Mucosa of descending colon (tissue), 3 donors: ENCODE measurements at places on chromosomes 1 and 21.

DNA sequence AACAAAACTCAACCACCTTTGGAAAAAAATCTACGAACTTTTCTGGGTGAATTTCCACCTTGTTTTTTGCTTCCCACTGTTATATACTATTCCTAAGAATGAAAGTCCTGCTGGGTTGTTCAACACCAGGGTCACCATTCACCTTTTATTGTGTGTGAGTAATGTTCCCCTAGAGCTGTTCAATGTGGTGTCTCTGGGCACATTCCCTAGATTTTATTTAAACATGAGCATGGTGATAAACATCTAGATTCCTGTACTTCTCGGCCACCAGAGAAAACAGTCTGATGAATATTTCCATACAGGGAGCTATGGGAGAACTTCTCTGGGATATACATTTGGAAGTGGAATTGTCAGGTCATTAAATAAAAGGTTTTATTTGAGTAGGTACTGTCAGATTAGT, 13.0 kb downstream of the FMN2 start:
- DNase-seq, result no peak

GRCh38 chr1:150692720-150693119, 4.2 kb downstream of the GOLPH3L start:
- no peak for DNase-seq

GRCh38 chr1:193525411-193525810, 339.0 kb upstream of the B3GALT2 start:
- no peak for DNase-seq

GRCh38 chr1:208682664-208683013, 438.5 kb upstream of the PLXNA2 start:
- no peak for DNase-seq

- peak; percentile 14 for DNase-seq
These were observed 145.5 kb upstream of the NRIP1 start for GRCh38 chr21:15210235-15210678.

DNA sequence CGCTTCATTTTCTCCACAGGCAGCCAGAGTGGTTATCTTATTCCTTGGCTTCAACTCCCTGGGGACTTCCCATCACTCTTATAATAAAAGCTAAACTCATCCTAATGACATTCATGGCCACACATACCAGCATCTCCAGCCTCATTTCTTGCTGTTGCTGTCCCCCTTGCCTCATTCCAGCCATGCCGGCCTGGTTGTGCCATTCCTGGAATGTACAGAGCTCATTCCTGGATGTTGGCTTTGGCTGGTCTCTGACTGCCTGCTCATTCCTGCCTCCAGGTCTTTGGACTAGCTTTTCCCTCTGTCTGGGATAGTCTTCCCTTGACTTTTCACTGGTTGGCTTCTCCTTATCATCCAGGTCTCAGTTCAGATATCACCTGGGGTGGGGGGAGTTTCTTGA, 2.4 kb upstream of the PEF1 start:
- no peak for DNase-seq

GRCh38 chr1:47931395-47931794, 65.8 kb downstream of the TRABD2B start:
- DNase-seq, result no peak

GRCh38 chr1:67355745-67356424, 48.2 kb downstream of the IL12RB2 start:
- DNase-seq, result no peak

- no peak for DNase-seq
These were observed 36.3 kb downstream of the WDR4 start for GRCh38 chr21:42843056-42843455.

DNA sequence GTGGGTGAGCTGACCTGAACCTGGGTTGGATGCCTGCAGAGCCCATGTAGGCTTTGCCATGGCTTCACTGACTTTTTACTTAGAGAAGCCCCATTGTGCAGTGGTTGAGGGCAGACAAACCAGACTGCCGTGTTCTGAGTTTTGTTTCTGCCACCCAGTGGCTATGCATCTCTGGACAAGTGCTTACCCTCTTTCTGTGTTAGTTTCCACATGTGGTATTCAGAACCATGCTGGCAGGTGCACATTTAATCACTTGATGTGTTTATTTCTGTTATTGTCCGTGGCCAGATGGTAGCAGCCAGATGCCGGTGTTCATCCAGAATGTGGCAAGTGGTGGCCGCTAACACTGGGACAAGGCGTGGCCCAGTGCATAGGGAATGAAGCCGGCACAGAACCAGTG, 10.3 kb upstream of the PTPN7 start:
- DNase-seq, result no peak
